IMR-90 (cell line): ENCODE measurements at places on chromosomes 5 and 9. TPM values are rescaled to one million over a fixed set of nuclear protein-coding genes. Genes with fewer than 3 reads are reported as not detected.

The HRCT1 gene
- 1.1 and 1.7 TPM in 2 replicates for total RNA-seq

The GPR151 gene
- total RNA-seq: not detected in 2 replicates

The LRRC70 gene
- 0.36 and 0.83 TPM in 2 replicates for total RNA-seq

DNA sequence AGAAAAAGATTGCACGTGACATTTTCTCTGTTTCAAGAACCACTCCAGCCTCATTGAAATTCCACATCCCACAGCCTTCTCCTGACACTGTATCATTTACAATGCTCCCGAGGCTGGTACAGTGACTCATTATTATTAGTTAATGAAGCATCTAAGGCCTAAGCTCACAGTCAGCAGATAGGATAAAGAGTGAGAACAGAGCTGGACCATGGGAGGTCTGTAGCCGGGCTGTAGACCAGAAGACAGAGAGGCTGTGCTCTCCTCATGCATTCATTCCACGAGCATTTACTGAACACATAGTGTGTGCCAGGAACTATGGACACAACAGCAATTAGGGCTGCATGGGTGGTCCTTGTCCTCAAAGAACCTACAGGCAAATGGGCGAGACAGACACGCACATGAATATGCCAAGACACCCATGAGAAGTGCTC, 47.3 kb upstream of the GALNT10 start:
- no peak for DNase-seq

GRCh38 chr5:95102687-95103086, 182.2 kb downstream of the MCTP1 start:
- no peak for DNase-seq

DNA sequence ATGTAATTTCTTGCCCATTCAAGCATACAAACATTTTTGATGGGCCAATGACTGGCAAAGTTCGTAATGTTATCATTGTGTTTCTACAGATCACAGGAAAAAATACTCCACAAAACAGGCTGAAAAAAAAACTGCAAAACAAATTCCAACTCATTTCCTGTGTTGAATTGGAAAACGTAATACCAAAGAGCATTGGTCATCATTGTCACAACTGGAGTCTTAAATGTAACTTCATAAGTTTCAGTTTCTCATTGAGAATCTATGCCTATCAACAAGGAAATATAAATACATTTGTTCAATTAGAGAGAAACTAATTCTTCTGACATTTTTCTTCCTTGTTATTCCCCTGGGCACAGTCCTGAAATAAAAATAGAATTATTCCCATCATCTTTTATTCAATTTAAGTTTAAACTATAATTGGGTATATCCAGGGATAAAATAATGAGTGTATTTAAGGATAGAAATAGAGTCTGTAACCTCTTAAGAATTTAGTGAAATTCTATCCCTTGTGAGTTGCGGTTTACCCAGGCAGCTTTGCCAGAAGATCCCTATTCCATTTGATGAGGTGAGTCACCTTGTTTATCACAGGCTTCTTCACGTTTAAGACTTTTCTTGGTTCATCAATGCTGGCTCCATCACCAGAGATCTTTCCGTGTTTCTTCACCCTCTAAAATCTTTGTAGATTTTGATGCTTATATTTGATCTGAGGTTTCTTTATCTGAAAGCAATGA, 112.7 kb upstream of the ITGA1 start:
- peak; percentile 87 for DNase-seq
